Mucosa of descending colon (tissue), 3 donors: ENCODE measurements at places on chromosomes 4 and X. TPM values are rescaled to one million over a fixed set of nuclear protein-coding genes. Genes with fewer than 3 reads are reported as not detected.

- no peak for DNase-seq
These were observed 1036.2 kb upstream of the GRID2 start for GRCh38 chr4:91267543-91267942.

DNA sequence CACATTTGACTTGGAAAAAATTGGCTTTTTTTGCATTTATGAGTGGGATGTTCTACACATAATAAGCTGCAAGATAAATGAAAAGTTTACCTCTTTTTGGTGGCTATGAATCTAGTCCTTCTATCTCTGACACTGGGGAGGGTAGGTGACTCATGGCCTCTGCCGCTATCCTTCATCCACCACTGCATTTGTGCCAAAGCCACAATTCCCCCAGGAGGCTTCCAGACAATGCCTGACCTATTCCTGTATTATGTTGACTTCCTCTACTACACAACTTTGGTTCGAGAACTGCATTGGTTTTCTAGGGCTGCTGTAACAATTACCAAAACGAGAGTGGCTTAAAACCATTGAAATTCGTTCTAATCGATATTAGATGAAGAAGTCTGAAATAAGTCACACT, 245.6 kb downstream of the TRAM1L1 start:
- no peak for DNase-seq

- DNase-seq: no peak
These were observed 176.5 kb downstream of the GPM6A start for GRCh38 chr4:175635546-175635945.

GRCh38 chr4:1523506-1523905, 117.3 kb upstream of the NKX1-1 start:
- peak; percentile 10 for DNase-seq

- no peak for DNase-seq
These were observed 632.4 kb upstream of the BOD1L1 start for GRCh38 chr4:14259936-14260335.

Gene MAGEA8
- total RNA-seq: not detected
